ENCODE measurements at places on chromosomes 2 and 18.
A peak's percentile ranks its signal among the peaks of the same experiment; 100 is the strongest.

DNA sequence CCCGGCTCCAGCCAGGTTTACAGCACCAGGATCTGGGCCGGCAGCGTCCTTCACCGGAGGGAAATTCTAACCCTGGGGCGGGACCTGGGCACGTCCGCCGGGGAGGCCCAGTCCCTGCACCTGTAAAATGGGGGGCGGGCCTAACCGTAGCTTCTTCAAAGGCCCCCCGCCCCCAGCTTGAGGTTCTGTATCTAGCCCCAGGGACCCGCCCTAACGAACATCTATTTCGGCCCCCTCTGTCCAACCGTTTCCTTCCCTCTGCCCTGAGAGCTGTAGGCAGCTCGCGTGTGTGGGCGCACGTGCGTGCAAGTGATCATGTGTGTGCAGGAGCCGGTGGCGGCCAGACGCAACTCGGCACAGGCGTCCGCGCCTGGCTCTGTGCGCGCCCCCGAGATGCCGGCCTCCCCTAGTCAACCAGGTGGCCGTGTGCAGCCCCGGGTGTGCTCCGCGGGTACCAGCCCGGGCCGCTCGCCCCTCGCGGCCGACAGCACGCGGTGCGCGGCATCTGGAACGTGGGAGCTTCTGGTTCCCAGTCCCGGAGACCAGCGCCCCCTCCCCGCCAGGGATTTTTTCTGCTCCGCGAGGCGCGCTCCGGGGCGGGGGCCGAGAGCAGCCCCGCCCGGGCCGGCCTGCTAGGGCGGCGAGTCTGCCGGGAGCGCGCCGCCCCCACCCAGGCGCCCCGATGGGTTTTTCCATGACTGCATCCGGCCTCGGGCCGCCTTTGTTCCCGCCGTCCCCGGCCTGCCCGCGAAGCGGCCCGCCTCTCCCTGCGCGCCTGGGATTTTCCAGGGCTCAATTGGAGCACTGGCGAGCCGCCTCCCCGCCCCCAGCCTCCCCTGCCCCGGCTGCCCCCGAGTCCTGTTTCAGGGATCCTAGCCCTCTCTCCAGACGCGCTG lies 21.2 kb downstream of the TEX44 start:
- peak; percentile 85 for DNase-seq

- DNase-seq, result no peak
Measured at GRCh38 chr2:28155086-28155485, 237.6 kb upstream of the FOSL2 start.

DNA sequence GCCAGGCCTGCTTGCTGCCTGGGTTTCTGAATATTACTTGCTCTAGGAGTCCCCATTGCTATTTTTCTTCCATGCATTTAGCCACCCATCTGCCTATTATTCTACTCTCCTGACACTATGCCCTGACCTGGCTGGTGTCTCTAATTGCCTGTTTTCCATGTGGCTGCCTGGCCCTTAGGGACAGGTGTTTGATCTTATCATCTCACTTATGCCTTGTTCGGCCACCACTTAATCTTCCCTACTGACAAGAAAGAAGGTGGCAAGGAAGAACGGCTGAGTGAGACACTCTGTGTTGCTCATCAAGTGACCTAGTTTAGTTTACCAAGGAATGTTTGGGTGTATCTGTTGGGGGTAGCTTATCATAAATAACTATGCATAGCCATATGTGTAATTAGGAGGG lies 50.4 kb upstream of the RAPH1 start:
- DNase-seq, result no peak

DNA sequence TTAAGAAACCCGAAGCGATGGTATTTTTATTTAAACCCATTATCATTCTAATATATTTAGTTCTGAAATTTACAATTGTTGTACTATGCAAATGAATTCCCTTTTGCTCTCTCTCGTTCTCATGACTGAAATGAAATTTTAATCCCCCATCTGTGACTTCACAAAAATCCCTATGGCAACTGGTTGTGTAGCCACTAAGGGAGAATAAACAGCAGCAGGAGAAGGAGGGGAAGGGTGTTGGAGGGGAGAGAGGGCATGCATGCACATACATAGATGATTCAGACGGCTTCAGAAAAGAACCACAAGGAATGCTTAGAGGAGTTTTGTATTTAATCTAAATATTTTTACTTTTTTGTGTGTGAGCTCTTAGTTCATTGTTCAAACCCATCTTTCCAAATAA lies 36.8 kb downstream of the CPS1 start:
- no peak for DNase-seq
